Astrocyte of the cerebellum (primary cell): ENCODE measurements at places on chromosomes 7 and 10.

GRCh38 chr10:26448292-26448691 lies 10.2 kb downstream of the APBB1IP start:
- no peak for DNase-seq

- no peak for DNase-seq
Measured at GRCh38 chr7:3013975-3014792, 29.5 kb downstream of the CARD11 start.

GRCh38 chr7:22884911-22885788 lies 62.5 kb upstream of the TOMM7 start:
- no peak for DNase-seq

- DNase-seq: no peak
Measured at GRCh38 chr7:33099154-33099940, 9.9 kb downstream of the RP9 start.

DNA sequence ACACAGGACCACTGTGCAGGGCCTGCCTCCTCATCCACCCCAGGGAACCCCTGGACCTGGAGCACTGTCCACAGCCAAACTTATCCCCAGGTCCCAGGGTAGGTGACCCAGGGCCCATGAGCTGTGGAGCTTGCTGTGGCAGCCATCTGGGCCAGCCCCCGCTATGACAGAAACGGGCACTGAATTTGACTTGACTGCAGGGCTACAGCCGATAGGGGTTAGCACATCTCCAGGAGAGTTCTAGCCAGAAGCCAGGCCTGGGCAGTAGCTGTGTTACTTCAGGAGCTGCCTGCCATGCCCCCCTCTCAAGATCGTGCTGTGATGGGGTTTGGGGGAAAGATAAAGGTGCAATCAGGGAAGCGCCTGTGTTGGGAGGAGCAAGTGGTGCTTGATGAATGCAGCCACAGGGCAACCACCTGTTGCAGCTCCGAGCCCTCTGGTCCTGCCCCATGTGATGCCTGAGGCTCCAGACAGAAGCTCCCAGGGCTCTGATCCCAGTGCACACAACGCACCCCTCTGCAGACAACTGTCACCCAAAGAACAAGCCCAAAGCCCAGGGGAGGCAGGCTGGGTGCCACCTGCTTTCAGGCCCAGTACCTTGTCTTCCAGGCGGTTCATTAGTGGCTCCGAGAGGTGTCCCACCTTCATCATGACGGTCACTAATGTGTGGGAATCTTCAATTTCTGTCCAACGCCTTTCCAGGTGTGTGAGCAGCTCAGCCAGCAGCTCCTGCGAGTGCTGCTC lies 6.5 kb downstream of the TBRG4 start:
- no peak for DNase-seq

- DNase-seq: no peak
Measured at GRCh38 chr7:157442993-157443831, 106.4 kb downstream of the DNAJB6 start.

GRCh38 chr7:115731796-115732471 lies 298.6 kb downstream of the TFEC start:
- no peak for DNase-seq

DNA sequence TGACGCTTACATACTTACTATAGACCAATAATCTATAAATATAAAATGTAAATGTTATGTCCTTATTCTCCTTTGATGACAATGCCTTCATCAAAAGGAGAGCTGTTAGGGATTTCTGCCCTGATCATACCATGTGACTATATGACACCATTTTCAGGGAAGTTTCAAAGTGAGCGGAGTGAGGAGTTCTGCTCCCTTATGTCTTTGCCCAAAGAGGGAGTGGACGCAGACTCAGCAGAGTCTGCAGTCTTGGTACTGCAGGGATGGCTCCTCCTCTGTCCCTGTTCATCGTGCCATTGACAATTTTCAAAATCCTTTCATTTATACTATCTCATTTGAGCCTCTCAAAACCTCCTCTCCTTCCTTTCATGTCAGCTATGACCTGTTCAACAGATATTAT lies 27.9 kb downstream of the HYAL4 start:
- DNase-seq: no peak

DNA sequence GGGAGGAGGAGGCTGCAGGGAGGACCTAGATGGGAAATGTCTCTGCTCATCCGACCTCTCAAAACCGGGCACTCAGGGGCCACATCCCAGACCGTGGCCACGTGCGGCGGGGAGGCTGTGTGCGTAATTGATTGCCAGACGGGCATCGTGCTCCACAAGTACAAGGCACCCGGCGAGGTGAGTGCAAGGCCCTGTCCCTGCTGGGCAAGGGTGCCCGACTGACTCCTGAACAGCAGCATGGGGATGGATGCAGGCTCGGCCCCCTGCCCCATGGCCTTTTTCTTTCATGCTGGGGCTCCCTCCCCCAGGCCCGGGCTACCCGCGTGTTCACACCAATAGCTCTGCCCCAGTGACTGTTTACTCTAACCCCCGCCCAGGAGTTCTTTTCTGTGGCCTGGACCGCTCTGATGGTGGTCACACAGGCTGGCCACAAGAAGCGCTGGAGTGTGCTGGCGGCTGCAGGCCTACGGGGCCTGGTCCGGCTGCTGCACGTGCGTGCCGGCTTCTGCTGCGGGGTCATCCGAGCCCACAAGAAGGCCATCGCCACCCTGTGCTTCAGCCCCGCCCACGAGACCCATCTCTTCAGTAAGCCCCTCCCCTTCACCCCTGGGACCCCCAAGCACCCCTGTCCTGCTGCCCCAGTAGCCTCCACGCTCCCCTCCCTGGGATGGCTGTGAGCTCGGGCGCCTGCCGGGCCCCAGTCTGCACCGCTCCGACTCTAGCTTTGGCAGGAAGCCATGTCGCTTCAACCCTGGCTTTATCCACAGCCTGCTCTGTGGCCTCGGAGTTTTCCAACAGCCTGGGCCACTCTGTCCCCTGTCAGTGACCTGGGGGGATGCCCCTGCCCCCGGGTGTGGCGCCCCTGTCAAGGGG lies 3.9 kb downstream of the LRWD1 start:
- no peak for DNase-seq
